ENCODE measurements at places on chromosomes 7 and 10.

- H3K27me3 ChIP-seq, result no peaks in the 10 kb centered on the region
- DNase-seq, result no peak
- H3K4me1 ChIP-seq, result peaks cover 7% of the 10 kb centered on the region
- H3K36me3 ChIP-seq, result no peaks in the 10 kb centered on the region
- no peak overlapping the region for H3K4me3 ChIP-seq
These were observed 50.4 kb downstream of the IMMP2L start for GRCh38 chr7:111511845-111512244.

GRCh38 chr10:102131286-102132170 lies 1.3 kb upstream of the PPRC1 start:
- no peak for DNase-seq
- H3K4me1 ChIP-seq, result peaks cover 30% of the 10 kb centered on the region
- no peaks in the 10 kb centered on the region for H3K27me3 ChIP-seq
- peak overlapping the region; percentile 98 for H3K4me3 ChIP-seq
- peaks cover 16% of the 10 kb centered on the region for H3K36me3 ChIP-seq

DNA sequence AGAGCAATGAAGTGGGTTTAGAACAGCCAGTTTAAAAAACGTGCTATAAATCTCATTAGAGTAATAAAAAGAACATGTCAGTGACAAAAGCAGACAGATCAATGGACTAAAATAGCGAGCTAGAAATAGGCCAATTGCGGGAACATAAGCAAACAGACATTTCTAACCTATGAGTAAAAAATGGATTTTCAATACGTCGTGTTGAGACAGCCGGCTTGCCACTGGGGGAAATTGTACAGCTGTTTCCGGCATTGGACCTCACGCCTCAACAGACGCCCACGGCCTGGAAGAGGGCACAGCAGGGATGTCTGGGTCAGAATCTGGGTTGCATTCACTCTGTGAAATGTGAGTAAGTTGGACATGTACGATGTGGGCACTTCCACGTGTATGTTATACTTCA lies 92.9 kb downstream of the SVOPL start:
- no peaks in the 10 kb centered on the region for H3K36me3 ChIP-seq
- no peak for DNase-seq
- no peak overlapping the region for H3K4me3 ChIP-seq
- H3K27ac ChIP-seq, result no peak overlapping the region

DNA sequence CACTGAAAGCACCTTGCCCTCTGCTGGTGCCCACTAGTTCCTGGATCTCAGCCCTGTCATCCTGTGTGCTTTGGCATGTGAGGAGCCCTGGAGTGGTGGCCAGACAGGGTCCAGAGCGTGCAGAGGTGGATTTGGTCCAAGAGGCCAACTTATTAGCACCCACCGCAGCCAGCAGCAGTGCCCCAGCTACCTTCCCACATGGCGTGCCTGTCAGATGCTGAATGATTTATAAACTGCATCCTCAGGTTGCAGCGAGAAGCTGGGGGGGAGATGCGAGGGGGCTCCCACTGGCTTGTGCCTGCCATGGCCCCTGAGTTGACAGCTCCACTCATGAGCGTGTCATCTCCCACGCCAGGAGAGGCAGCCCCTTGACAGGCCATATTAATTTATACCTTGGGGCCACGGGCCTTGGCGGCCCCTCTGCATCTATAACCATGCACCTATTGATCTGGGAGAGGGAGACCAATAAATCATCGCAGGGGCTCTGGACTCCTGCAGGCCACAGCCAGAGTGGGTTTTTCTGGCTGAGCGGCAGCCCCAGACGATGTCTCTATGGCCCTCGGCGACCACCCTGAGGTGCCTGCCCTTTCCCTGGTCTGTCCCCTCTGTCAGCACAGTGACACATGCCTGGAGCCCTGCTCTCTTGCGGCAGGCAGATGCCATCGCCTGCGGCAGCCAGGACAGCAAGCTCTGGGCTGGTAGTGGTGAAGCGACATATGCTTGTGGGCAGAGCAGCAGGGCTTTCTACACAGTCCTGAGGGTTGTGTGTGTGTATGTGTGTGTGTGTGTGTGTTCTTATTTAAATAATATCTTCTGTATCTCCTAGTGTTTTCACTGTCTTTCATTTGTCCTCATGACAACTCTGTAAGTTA lies 120.8 kb downstream of the CDH23 start:
- peaks cover 17% of the 10 kb centered on the region for H3K27me3 ChIP-seq
- no peak for DNase-seq
- no peaks in the 10 kb centered on the region for H3K36me3 ChIP-seq
- no peak overlapping the region for H3K4me3 ChIP-seq
- no peak overlapping the region for H3K27ac ChIP-seq

DNA sequence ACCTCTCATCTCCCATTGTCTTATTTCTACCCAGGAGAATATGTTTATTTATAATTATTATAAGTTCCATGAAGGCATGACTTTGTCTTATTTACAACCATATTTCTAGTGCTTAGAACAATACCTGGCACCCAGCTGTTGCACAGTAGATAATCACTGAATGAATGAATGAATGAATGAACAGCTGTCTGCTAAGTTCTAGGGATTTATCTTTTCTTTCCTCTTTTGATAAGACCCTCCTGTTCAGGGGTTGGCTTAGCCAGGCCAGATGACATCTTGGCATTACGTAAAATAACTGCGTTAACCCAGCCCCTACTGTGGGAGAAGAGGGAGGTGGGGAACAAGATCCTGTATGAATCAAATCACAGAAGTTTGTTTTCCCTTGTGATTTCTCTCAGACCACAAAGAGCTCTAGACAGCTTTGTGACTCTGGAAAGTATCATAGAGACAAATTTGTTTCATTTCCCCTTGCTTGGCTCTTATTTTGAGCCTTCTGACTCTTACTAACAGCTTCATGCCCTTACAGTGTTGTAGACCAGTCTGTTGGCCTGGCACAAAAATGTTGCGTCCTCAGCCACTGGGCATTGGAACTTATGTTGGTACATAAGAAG lies 8.4 kb downstream of the ZNF862 start:
- H3K36me3 ChIP-seq, result peaks cover 6% of the 10 kb centered on the region
- no peak overlapping the region for H3K27ac ChIP-seq
- no peak for DNase-seq
- no peaks in the 10 kb centered on the region for H3K27me3 ChIP-seq
- H3K4me3 ChIP-seq, result no peak overlapping the region

DNA sequence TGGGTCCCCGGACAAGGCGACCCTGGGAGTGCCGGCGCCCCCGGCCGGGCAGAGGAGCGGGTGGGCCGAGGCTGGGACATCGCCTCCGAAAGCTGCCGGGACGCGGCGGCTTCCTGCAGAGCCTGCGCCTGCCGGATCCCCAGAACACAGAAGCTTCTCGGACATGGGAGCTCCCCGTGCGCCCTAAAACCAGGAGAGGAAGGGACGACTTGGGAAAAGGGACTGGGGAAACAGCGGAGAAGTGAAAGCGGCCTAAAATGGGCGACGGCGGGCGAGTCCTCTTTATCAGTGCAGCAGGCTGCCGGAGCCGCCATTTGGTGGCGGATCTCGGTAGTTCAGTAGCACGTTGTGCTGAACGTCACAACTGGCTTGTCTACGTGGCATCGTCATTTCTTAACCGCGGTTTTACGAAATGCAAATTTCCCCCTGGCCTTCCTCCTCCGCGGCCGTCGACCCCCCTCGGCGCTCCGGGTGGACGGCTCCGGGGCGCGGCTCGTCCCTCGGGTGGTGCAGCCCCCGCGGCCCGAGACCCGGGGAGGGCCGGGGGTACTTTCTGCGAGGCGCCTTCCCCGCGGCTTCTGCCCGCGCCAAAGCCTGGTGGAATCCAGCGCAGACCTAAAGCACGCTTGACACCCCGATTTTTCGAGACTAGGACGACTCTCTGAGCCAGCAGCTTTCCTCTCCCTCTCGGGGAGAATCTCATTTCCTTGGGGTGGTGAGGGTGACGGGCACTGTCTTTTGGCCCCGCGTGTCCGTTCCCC lies 9.9 kb upstream of the SPAG6 start:
- H3K4me1 ChIP-seq, result peaks cover 17% of the 10 kb centered on the region
- peaks cover 24% of the 10 kb centered on the region for H3K27me3 ChIP-seq
- peak overlapping the region; percentile 97 for H3K27ac ChIP-seq
- peaks cover 49% of the 10 kb centered on the region for H3K36me3 ChIP-seq
- DNase-seq, result peak; percentile 67
- H3K4me3 ChIP-seq, result peak overlapping the region; percentile 83

GRCh38 chr7:156466955-156467625 lies 173.5 kb upstream of the RNF32 start:
- no peak overlapping the region for H3K4me3 ChIP-seq
- no peaks in the 10 kb centered on the region for H3K36me3 ChIP-seq
- H3K27ac ChIP-seq, result no peak overlapping the region
- H3K4me1 ChIP-seq, result no peaks in the 10 kb centered on the region
- H3K27me3 ChIP-seq, result peaks cover 51% of the 10 kb centered on the region

- no peaks in the 10 kb centered on the region for H3K4me1 ChIP-seq
- no peak overlapping the region for H3K4me3 ChIP-seq
- DNase-seq, result no peak
- H3K36me3 ChIP-seq, result no peaks in the 10 kb centered on the region
These were observed 24.2 kb upstream of the BPGM start for GRCh38 chr7:134622303-134622995.

- H3K27ac ChIP-seq, result peak overlapping the region; percentile 14
- DNase-seq, result no peak
- no peak overlapping the region for H3K4me3 ChIP-seq
- peaks cover 16% of the 10 kb centered on the region for H3K36me3 ChIP-seq
These were observed 44.5 kb upstream of the SPOCK2 start for GRCh38 chr10:72132854-72133253.

GRCh38 chr7:158374586-158374985 lies 213.0 kb downstream of the PTPRN2 start:
- H3K4me3 ChIP-seq, result no peak overlapping the region
- DNase-seq, result no peak
- no peak overlapping the region for H3K27ac ChIP-seq
- H3K27me3 ChIP-seq, result peaks cover 19% of the 10 kb centered on the region
- peaks cover 14% of the 10 kb centered on the region for H3K36me3 ChIP-seq

DNA sequence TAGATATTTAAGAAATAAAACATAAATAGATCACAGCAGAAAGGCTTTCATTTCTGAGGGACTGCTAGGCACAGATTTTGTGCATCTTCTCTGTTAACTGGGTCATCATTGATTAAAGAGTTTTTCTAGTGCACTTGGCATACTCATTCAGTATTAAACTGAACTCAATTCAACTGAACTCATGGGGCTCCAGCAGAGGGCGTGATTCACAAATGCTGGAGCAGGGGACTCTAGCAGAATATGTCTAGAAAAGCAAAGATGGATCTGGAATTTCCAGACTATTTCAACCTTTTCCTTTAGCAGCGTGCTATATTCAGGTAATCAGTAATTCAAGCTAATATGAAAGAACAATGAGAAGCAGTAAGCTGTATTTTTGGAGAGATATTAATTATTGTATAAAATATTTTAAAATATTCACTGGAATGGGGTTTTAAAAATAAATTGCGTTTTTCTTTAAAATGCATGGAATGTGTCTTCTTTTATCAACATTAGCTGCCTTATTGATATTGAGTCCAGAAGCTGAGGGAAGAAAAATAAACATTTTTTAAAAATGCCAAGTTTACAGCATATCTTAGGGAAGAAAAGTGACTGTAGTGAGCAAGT lies 296.8 kb upstream of the CACNA2D1 start:
- no peak overlapping the region for H3K4me3 ChIP-seq
- no peaks in the 10 kb centered on the region for H3K36me3 ChIP-seq
- no peak overlapping the region for H3K27ac ChIP-seq
- H3K4me1 ChIP-seq, result no peaks in the 10 kb centered on the region
- no peaks in the 10 kb centered on the region for H3K27me3 ChIP-seq
- DNase-seq, result no peak

DNA sequence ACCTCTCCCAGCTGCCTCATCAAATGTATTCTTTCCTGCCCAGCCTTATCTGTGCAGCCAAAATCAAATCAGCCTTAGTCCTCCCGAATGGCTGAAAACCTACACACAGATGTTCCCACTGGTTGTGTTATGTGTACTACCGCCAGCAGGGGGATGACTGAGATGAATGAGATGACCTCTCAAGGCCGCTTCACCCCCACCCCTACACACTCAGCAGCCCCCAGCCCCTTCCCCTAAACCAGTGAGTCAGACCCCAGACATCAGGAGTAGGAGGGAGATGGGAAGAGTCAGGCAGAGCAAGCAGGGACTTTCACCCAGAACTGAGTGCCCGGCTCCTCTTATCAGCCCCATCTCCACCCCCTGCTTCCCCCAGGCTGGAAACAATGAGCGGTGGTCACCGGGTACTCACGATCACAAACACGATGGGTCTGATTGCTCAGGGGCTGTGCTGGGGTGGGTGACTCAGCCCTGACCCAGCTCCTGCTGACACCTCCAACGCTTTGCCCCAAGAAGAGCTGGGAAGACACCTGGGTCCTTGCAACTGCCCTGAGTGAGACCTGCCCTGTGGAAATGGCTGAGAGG lies 6.5 kb upstream of the C10orf105 start:
- DNase-seq, result no peak
- no peaks in the 10 kb centered on the region for H3K27me3 ChIP-seq
- H3K4me3 ChIP-seq, result peak overlapping the region; percentile 66
- H3K4me1 ChIP-seq, result peaks cover 36% of the 10 kb centered on the region

DNA sequence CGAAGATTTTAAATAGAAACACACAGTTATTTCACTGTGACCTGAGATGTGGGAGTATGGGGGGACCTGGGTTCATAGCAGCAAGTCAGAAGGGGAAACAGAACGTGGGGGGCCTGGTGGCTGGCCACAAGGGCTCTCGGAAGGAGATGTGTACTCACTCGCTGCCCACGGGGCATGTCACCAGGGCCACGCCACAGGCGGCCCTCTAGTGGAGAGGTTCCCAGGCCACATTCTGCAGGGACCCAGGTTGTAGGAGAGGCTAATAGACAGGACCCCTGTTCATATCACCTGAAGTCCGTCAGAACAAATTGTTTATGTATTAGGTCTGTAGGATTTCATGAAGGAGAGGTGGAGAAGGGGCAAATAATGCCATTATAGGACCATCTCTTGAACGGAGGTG lies 25.1 kb upstream of the SVOPL start:
- H3K27ac ChIP-seq, result no peak overlapping the region
- H3K4me3 ChIP-seq, result no peak overlapping the region
- DNase-seq, result no peak
- no peaks in the 10 kb centered on the region for H3K4me1 ChIP-seq
- peaks cover 21% of the 10 kb centered on the region for H3K27me3 ChIP-seq
- no peaks in the 10 kb centered on the region for H3K36me3 ChIP-seq

DNA sequence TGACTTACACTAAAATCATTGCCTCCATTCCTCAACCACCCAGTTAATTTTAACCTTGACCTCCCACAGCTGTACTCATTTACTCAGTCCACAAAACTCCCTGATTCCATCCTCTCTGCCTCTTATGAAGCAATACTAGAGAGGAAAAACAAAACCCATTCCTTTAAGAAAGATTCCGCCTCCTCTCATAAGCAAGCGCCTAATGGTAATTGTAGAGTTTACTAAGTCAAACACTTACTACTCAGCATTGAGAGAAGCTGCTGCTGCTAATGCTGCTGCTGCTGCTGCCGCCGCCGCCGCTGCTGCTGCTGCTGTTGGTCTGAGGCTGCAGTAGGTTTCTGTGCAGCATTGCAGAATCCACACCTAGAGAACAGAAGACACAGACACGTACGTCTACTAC lies 2.1 kb upstream of the ADD3 start:
- H3K4me3 ChIP-seq, result no peak overlapping the region
- H3K27ac ChIP-seq, result no peak overlapping the region
- H3K36me3 ChIP-seq, result peaks cover 16% of the 10 kb centered on the region
- no peak for DNase-seq

Data from effector memory CD8-positive, alpha-beta T cell (primary cell).